ENCODE measurements at places on chromosomes 6 and 20.

- DNase-seq: no peak
These were observed 28.9 kb downstream of the VEGFA start for GRCh38 chr6:43798688-43799444.

DNA sequence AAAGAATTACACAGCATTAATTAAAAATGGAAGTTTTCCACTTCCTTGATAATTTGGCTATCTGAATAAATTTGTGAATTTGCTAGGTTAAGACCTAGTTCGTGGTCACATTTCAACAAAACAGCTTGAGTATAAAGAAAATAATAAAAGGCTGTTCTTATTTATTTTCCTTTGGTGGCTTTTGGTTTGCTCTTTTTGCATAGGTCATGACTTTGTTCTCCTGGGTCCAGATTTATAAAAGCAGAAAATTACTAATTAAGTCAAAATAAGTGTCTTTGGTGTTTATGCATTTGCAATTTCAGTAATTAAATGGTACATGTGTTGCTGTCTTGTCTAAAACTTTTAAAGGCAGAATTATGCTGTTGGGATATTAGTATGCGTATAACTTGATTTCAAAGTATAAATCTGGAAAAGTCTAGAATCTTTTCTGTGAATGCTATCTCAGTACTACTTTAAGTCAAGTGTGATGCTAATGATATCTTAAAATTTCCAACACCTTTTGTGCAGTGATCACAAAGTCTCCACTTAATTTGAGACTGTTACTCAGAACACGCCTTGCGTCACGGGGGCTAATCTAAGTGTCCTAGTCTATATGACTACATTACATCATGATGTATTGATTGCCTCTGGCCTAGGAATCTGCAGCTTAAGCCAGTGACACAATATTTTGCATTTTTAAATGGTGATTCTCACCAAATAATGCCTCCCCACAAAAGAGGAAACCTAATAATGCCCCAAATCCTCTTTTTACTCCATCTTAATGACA, 41.0 kb downstream of the GNAS start:
- no peak for DNase-seq

DNA sequence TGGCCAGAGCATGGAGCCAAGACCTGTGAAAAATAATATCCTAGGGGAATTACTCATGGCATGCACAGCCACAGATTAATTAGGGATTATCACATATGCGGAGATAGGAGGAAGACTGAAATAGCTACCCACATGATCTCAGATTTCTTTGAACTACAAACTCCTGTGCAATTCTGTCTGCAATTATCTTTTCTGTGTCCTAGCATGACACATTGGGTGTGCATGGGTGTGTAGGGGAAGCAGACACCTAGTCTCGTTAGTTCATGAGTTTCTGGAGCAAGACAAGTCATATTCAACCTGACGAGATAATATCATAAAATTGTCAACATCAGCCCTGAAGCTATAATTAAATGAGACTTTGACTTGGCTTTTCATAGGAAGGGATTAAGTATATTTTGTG, 3.6 kb upstream of the SLC17A4 start:
- DNase-seq: no peak

- no peak for DNase-seq
These were observed 32.1 kb downstream of the FAM83B start for GRCh38 chr6:54878718-54879117.

DNA sequence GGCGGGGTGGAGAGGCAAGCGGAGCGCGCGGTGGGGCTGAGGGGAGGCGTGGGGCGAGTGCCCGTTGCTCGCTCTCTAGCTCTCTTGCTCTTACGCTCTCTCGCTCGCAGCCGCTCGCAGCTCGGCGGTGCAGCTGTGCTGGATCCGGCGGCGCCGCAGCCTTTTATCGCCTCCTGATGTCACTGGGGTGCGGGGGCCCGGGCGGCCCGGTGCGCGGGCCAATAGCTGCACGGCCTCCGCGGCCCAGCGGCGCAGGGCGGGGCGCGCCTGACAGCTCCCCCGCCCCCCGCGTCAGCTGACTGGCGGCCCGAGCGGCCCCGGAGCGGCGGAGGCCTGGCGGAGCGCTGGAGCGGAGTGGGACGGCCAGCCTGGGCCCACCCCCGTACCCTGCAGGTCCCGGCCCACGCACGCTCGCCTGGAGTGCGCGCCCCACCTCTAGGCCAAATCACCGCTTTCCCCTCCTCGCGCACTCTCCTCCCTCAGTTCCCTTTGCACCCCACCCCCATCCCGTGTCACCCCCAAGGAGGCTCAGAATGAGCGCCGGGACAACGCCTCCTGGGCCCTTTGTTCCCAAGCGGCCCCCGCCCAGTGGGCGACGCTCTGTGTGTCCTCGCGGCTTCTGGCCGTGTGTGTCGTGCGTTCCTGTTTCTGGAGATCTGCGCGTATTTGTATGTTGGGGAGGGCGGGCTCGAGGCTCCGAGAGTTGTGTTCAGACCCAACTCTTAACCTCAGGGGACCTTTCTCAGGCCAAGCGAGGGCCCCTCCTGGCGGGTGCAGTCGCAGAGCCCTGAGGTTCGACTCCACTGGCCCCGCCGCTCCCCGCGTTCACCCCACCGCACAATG, at the start of gene MAFB:
TSS of gene MAFB (minus strand) at position 137 of the 843 bp plus-strand sequence. CDS start 386 bp downstream, outside the sequence.
- DNase-seq: no peak

DNA sequence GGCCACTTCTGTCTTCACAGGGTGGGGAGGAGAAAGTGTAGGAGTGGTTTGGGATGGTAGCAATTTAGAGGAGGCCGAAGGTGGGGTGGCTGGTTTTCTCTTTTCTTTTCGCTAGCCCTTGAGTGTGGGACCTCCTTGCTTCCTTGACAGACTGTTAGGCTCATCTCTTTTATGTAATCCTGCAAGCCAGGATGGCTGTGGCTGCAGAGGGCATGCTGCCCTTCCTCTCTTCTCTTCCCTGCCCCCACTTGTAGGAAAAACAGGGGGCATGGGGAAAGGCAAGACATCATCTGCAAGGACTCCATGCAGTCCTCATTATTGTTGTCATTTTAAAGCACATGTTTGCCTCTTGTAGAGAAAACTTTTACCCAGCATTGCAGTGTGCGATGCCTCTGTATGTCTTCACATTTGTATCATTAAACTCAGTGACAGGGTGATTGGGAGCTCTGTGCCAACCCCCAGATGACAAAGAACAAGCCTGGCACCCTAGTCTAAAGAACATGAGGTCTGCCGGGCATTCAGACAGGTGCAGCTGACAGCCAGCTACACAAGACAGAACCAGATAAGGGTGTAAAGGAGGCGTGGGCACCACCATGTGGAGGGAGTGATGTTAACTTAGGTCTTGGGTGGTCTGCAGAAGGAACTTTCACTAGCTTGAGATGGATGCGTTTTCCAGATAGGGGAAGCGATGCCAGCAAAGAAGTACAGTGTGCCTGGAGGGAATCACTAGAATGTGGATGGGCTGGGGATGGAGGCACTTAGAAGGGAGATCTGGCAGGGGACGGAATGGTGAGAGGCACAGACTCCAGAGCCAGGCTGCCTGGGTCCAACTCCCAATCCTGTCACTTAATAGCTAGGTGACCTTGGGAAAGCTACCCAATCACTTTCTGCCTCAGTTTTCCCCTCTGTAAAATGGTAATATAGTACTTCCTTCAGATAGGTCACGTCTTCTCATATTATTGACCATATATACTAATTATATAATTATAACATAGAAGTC, 207.6 kb downstream of the TBC1D7 start:
- no peak for DNase-seq

DNA sequence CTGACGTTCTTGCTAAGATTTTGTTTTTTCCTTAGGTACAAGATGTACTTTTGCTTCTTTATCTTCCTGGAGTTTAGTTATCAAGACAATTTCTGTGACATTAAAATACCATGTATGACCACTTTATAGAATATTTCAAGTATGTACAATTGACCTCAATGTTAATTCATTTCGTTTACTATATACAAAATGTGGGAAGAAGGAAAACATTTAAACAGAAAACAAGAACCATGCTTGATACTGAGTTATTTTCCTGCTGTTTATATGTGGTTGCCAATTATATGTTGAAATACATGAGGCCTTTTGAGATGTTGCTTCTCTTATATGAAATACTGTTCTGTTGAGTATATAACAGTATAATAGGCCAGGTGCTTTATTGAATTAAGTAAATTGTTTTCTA, 184.3 kb downstream of the JARID2 start:
- no peak for DNase-seq

DNA sequence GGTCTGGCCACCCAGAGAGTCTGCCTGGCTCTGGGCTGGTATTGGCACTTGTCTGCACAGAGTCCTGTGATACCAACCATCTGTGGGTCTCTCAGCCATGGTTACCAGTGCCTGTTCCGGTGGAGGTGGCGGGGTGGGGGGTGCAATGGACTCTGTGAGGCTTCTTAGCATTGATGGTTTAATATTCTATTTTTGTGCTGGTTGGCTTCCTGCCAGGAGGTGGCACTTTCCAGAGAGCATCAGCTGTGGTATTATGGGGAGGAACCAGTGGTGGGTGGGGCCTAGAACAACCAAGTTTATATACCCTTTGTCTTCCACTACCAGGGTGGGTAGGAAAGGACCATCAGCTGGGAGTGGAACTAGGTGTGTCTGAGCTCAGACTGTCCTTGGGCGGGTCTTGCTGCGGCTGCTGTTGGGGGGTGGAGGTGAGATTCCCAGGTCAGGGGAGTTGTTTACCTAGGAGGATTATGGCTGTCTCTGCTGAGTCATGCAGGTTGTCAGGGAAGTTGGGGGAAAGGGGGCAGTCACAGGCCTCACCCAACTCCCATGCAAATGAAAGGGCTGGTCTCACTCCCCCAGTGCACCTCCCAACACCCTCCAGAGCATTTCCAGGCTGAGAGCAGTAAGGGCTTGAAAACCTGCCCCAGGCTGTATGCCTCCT, 117.5 kb downstream of the FLRT3 start:
- DNase-seq: no peak

- DNase-seq: no peak
These were observed 613.5 kb downstream of the PHF3 start for GRCh38 chr6:64249115-64249514.

- DNase-seq: no peak
These were observed 17.4 kb downstream of the CST7 start for GRCh38 chr20:24966317-24967012.

GRCh38 chr6:163338671-163339405, 75.7 kb upstream of the QKI start:
- no peak for DNase-seq

DNA sequence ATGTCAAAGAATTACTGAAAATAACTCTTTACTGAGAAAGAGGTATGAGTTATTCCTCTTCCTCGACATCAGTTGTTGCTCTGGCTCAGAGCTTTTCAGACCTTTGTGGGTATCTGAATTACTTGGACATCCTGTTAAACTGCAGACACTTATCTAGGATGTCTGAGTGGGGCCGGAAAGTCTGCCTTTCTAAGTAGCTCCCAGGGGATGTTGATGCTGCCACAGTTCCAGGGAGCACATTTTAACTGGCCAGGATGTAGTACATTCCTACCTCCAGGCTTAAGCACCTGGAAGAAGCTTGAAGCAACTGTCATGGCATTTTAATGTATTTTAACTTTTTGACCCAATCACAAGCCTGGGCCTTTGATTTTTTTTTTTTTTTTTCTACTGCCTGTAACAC, 265.8 kb upstream of the PLCB4 start:
- no peak for DNase-seq

DNA sequence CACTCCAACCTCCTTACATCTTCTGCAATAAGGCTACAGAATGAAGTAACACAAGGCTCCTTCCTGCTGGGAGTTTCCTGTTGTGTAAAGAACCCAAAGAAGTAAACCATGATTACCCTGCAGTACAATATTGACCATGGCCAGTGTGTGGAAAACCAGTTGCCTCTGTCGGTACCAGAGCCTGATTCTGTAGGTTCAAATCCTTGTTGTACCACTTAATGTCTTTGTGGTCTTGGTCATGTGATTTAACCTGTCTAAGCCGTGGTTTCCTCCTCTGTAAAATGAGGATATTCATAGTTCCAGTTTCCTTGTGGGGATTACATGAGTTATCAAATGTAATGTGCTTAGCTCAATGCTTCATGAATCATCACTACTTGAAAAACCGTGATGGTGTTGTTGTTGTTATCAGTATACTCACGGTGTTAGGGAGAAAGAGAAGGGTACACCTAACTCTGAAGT, 60.3 kb upstream of the PRELID3B start:
- DNase-seq: no peak

GRCh38 chr6:26269531-26270485, 95.2 kb upstream of the BTN3A2 start:
- DNase-seq: no peak

GRCh38 chr6:5412017-5412416, 150.7 kb downstream of the FARS2 start:
- DNase-seq: no peak

GRCh38 chr6:89554106-89554505, 84.4 kb downstream of the LYRM2 start:
- DNase-seq: no peak

DNA sequence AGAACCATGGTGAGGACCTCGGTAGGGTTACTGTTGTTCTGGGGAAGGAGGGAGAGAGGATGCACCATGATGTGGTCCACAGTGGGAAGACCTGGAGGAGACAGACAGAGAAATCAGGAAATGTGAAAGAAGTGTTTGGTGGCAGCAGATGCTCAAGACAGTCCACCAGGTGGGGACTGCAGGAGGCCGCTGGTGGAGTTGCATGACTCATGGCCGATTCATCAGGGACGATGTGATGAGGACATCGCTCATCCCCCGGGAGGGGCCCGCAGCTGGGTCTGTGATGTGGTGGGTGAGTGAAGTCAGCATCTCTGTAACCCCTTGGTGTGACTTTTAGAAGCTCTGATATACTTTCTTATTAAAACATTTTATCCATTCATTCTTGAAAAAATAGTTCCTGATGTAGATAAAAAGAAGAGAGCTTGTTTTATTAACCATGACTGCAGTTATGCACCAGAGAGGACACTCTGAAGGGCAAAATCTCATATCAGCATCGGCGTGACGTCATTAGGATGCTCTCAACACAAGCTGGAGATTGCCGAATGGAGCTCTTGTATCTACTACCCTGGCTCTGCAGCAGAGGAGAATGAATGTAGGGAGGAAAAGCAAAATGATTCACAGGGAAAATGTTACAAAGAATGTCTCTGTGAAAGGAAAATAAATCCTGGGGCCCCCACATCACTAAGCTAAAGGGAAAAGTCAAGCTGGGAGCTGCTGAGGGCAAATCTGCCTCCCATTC, 71.2 kb downstream of the RAMACL start:
- no peak for DNase-seq

DNA sequence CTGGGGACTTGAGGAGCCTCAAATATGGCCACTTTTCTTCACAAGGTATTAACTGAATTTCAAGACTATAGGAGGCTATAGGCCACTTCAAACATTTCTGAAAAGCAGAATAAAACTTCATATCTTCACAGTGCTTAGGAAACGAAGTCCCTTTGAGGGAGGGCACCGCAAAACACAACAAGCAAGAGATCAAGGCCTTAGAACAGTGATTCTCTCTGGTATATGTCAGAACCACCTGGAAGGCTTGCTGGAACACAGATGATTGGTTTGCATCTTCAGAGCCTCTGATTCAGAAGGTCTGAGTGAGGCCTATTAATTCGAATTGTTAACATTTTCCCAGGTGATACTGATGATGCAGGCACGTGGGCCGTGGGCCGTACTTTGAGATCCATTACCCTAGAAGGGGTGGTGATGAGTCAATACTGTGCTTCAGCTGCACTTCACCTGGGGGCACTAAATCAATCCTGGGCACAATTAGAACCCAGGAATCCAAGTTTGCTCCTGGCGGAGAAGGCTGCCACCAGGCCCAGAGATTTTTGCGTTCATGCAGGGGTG, 10.7 kb downstream of the SUN5 start:
- DNase-seq: no peak

- DNase-seq: no peak
These were observed 40.9 kb downstream of the BCL2L1 start for GRCh38 chr20:31681769-31682168.

All from NCI-H1436 treated with DMSO at 0.1 percent for 48 hours (cell line).